ENCODE measurements at places on chromosomes 13 and 19.

DNA sequence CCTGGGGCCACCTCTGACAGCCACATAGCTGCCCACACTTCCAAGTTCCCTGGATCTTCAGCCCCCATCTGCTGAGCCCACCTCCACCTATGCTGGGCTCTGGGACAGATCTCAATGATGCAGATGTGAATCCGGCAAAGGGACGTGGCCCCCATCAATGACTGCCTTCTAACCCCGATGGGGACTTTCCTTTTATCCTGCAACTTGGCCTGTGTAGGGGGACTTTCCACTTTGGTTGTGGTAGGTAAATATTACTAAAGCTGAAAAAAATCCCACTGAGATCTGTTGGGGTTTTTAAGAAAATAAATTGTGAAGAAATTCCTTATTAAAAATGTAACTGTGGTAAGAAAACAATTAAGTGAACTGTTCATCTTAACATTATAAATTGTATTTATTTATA, 20.8 kb upstream of the ASPDH start:
- DNase-seq, result no peak

- DNase-seq, result no peak
Observed at GRCh38 chr13:67155898-67156722, 74.0 kb downstream of the PCDH9 start.

GRCh38 chr13:21583478-21583877, 20.5 kb downstream of the MICU2 start:
- DNase-seq, result no peak

GRCh38 chr19:53810187-53810546, 13.9 kb downstream of the NLRP12 start:
- no peak for DNase-seq

- DNase-seq, result no peak
Observed at GRCh38 chr19:49973987-49974386, 13.0 kb upstream of the SIGLEC11 start.

DNA sequence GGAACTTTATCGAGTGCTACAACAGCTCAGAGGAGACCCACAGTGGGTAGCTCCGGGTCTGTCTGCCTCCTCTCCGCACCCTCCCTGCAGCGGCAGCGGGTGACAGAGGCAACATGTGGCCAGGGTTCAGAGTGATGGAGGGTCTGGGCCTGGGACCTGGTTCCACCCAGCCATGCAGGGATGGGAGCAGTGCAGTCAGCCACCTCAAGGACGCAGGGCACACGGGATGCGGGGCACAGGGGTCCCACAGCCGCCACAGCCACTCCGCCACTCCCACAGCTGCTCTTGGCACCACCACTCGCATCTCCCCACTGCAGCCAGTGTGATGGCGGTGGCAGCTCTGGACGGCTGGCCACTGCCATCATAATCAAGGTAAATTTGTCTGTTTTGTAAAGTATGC, 892.9 kb downstream of the OLFM4 start:
- DNase-seq, result no peak

DNA sequence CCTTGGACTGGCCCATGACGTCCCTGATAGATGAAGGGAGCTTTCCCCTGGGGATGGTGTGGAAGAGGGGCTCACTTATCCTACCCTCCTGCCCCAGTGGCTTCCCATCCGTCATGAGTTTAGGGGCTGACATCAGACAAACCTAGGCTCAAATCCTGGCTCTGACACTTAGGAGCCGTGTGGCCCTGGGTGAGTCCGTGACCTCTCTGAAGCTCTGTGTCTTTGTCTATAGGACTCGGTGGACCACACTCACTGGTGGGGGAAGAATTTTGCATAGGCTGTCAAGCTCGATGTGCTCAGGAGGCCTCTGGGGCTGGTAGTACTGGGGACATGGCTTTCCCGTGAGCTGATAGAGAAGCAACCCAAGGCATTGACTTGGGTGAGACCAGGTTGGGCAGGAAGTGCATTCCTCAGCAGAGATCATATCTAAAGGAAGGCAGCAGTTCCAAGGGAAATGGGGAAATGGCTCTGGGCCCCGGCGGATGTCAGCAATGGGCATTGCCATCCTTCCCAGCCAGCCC, 17.4 kb upstream of the AP1M2 start:
- no peak for DNase-seq

DNA sequence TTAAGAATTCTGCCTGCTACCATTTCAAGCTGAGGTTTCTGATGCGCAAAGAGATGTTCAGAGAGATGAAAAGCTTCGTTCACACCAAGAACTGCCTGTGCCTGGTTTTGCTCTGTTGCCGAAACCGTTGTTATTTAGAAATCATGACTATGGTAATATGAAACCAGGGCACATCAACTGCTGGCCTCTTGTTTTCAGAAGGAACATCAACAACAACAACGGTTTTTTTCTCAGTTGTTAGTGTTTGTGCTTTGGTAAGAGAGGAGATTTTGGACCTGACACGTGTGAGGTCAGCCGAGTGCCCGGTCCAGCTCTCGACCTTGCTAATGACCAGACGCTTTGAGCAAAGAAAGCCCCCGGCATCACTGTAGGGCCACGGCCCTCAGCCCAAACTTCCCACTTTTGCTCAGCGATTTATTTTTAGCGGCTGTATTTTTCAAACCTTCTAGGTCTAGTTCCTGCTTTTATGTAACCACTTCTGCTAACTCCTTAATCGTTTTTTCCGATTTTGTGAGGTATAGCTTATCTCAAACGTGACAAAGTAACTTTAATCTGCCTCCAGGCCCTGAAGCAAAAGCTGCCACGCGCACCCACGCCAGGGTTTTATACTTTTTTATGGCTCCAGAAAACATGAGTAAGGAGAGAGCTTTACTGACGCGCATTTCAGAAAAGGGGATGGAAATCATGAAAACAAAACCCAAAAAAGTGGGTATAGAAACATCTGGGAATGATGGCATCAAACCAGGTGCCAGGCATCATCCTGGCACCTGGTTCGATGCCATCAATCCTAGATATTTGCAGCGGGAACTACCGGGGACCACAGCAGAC, 42.0 kb downstream of the KLF2 start:
- peak; percentile 37 for DNase-seq

DNA sequence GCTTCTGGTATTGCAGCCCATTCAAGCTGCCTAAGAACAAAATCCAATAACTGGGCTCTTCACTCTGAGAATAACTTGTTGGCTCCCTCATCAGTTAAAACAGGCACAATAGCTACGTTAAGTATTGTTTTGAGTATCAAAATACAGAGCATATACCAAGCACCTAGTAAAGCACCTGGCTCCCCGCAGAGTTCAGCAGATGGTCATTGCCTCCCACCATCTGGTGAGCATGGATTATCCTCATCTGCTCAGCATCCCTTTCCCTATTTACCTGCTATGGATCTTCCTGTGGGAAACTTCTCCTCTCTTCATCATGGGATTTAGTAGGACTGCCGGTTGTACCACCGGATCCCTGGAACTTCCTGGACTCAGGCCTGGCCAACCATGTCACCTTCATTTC, 199.2 kb upstream of the MAB21L1 start:
- DNase-seq, result no peak

- no peak for DNase-seq
Observed at GRCh38 chr13:61654481-61654880, 238.8 kb upstream of the PCDH20 start.

DNA sequence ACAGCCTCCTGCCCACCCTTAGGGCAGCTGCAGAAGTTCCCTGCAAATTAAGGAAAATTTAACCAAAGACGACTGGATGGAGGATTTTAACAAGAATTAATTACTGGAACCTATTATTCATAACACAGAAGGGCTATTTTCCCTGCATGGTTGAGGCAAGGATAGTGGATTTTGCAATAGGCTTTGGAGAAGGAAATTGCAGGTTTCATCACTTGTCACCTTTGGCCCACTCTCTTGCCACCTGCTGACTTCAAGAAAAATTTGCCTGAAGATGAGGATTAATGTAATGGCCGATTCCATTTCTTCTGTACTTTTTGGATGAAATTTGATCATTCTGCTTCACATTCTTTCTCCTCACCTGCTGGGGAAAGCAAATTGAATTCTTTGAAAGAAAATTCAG, 261.7 kb downstream of the FGF9 start:
- DNase-seq, result no peak

- no peak for DNase-seq
Observed at GRCh38 chr19:45528149-45528743, 21.0 kb downstream of the VASP start.

- no peak for DNase-seq
Observed at GRCh38 chr13:90806016-90806615, 541.4 kb upstream of the MIR17HG start.

DNA sequence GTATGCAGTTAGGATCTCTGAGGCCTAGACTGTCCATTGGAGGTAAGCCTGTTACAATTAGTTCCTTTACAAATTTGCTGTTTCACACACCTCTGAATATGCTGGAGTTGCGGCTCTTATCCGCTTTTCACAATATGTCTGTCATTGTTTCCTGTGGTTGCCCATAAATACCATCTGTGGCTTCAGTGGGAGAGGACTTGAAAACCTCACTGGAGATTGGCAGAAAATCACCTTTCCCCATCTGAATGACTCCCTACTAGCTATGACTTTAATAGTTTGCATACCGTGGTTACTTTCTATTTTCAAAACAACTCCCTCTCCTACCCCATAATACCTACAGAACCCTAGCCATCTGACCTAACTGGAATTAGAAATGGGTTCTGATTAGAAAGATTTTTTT, 454.3 kb downstream of the PCDH17 start:
- DNase-seq, result peak; percentile 49

DNA sequence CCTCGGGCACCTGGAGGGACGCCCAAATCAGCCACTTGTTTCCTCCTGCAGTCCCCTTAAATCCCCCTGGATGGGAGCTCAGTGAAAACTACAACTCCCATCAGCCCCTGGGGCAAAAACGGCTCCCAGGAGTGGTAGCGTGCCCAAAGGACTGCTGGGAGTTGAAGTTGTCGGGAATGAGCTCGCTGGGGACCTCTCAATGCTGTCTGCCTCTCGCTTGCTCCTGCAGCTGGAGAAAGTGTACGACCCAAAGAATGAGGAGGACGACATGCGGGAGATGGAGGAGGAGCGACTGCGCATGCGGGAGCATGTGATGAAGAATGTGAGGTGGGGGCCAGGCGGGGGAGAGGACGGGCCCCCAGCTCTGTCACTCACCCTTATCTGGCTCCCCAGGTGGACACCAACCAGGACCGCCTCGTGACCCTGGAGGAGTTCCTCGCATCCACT, 14.7 kb upstream of the DHDH start:
- no peak for DNase-seq

DNA sequence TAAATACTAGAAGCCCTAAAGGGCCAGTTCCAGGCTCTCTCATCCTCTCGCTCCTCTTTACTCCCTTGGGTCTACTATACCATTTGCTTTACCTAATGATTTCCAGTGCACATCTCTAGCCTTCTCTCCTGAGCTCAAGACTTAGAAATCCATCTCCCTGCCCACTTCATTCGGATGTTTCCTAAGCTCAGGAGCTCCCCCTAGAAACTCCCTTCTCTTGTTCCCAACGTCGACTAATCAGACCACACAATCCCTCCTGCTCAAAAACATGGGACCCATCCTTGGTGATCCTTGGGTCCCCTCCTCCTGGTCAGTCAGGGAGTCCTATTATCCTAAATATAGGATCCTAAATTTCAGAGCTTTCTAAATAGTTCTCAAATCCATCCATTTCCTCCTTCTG, 21.1 kb upstream of the STK24 start:
- DNase-seq, result no peak

- DNase-seq, result no peak
Observed at GRCh38 chr13:35499676-35500075, 23.2 kb upstream of the MAB21L1 start.

- no peak for DNase-seq
Observed at GRCh38 chr19:49761249-49761624, 1.9 kb downstream of the TSKS start.

GRCh38 chr13:30648522-30649012, 30.8 kb downstream of the USPL1 start:
- DNase-seq, result no peak

DNA sequence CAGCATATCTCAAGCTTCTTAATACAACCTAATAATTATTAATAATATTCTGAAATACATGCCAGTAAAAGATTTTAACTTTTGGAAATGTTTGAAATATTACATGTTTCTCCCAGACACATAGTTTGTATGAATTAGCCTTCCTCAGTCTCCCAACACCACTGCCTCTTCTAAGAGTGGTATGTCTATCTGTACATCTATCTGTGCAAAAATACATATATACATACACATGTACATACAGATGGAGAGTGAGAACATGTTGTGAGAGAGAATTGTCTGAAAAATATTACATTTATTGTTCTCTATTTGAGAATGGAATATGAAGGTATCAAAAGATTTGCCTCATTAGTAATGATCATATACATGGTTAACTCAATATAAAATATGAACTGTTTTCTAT, 1567.2 kb upstream of the PRR20A start:
- no peak for DNase-seq

DNA sequence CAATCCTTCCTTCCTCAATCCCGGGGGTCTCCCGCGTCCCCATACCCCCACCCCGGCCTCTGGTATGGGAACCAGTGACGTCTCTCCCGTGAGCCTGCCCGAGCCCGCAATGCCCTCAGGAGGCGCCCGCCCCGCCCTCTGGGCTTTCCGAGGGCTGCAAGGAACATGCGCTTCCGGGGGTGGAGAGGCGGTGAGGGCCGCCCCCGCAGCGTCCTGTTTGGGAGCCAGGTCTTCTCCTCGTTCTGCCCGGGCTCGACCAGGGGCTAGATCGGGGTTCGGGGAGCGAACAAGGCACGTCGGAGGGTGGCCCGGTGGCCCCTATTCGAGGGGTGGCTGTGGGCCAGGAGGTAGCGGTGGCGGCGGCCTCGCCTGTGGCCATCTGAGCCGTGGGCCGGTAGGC, 6.6 kb upstream of the TEX101 start:
- no peak for DNase-seq

DNA sequence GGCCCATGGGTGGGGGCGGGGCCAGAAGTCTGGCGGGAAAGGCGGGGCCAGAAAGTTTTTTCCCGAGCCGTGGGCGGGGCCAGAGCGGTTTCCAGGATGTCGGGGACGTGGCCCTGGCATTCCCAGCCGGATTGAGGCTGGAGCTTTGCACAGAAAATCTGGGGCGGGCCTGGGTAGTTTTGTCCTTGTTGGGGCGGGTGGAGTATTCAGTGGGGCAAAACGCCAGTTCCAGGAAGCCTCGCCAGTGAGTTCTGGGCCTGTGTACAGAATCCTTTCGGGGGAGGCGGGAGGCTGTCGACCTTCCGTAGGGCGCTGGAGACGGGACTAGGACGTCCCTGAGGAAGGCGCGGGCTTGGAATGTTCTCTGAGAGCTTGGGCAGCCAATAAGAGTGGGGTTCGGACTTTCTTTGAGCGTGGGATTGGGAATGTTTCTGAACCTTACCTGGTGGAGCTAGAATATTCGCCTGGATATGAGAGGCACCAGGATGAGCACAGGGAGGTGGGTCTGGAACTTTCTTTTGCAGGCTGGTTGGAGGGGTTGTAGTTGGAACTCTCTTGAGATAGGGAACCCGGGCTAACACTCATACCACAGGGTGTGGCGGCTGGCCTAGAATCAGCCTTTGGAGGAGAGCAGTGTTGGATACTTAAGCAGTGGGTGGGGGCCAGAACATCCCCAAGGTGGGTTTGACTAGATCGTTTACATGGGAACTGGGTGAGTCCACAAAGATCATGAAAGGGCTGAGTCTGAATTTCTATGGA, 1.3 kb downstream of the CCDC9 start:
- DNase-seq, result no peak
